NCI-H1436 (cell line): ENCODE measurements at places on chromosomes 13 and 19.

DNA sequence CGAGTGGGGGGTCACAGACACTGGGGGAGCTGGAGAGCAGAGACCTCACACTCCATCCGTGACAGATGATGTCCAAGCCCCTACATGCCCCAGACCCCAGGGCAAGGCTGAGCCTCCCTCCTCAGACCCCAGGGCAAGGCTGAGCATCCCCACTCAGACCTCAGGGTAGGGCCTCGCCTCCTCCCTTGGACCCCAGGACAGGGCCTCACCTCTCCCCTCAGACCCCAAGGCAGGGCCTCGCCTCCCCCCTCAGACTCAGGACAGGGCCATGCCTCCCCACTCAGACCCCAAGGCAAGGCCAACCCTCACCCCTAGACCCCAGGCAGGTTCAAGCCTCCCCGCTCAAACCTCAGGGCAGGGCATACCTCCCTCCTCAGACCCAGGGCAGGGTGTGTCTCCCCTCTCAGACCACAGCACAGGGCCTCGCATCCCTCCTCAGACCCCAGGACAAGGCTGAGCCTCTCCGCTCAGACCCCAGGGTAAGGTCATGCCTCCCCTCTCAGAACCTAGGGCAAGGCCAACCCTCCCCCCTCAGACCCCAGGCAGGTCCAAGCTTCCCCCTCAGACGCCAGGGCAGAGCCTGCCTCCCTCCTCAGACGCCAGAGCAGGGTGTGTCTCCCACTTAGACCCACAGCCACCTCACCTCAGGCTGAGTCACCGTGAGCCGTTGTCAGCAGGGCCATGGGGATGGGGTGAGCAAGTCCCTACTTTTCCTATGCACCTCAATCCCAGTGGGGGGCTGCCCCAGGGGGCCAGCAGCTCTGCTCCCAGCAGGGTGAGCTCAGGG is 1.7 kb upstream of the S1PR4 start:
- DNase-seq = no peak

- DNase-seq = no peak
Measured at GRCh38 chr19:10005632-10006334, 4.5 kb downstream of the COL5A3 start.

GRCh38 chr13:112984501-112984900 is 15.5 kb downstream of the MCF2L start:
- no peak for DNase-seq

DNA sequence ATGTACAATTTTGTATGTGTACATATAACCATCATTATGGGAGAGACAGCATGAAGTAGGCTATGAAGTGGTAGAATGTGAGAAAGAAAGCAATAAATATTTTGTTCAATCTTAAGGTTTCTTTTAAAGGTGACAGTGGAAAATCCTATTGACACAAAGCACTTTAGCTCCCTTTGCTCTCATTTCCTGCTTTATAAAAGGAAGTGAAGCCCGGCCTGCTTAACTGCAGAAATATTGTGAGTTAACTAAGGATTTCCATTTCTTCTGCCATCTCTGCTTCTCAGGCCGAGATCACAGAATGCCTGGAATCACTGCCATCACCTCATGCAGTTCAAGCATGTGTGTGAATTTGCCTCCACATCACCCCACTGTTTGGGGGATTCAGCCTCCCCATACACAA is 83.5 kb downstream of the FRY start:
- no peak for DNase-seq

DNA sequence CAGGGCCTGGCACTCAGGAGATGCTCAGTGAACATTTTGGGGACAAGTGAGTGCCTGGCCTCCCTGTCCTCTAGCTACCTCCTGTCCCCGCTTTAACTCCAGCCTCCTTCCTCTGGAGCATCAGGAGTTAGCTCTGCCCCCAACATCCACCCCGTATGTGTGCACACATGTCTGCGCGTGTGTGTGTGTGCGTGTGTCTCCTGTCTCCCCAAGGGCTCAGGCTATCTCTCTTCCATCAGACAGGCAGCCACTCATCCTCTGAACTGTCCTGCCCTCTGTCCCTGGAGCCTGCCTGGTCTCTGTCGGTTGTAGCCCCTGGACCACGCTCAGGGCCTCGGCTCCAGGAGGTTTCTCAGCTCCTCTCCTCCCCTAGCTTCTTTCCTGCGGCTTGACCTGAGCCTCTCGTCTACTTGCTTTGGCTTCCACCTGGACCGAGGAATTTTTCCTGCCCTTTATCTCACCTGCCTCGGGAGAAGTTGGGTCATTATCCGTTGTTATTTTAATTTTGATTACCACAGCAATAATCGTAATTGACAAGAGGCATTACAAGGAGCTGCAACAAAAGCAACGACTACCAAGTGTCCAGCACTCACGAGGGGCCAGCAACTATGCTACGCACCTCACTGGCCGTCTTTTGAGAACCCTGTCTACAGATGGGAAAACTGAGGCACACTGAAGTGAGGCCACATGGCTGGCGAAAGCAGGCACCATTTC is 32.0 kb upstream of the ASF1B start:
- DNase-seq = no peak

- no peak for DNase-seq
Measured at GRCh38 chr19:45960595-45961235, 12.9 kb downstream of the NOVA2 start.

DNA sequence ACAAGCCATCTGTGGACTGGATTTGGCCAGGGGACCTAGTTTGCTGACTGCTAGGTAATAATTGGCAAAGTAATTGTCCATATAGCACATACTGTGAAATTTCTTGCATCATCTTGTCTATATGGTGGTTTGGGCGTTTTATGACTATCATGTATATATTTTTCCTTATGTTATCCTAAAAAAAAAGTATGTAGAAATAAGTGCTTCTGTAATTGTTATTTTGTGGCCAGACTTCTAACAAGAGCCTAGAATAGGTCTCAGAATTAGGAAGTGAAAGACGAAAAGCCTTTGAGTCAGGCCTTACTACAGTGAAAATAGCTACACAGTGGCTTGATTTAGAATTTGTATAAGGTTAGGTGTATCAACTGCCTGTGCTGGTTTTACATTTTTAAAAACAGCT is 4.2 kb downstream of the FNDC3A start:
- DNase-seq = no peak

DNA sequence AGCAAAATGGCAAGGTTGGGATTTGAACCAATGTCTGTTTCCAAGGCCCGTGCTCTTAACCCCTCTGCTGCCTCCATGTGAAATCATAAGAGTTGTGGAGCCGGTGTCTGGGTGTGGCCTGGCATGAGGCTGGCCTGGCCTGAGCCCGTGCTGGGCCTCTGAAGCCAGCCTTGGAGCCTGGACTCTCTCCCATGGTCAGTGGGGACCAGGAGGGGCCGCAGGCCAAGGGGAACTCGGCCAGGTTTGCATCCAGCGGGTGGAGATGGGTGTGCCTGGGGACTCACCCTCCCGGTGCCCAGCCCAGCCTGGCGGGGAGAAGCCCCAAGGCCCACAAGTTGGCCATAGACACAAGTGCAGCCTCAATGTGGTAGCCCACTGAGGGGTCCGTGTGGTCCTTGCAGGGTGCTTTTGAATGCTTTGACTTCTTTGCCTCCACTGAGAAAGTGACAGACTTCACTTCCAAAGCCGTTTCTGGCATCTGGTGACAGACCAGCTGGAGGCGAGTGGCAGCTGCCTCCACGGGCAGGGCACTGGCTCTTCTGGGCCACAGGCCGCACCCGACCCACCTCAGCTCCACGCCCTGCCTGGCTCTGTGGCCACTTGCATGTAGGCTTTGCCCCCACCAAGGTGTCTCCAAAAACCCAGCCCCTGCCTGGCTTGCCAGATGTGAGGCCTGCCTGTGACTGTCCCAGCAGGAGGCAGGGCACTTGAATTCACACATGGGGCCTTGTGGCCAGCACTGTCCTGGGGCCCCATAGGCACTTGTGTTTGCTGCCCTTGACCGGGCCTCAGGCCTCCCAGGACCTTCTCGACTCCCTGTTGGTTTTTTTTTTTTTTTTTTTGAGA is 26.2 kb upstream of the NCCRP1 start:
- DNase-seq = no peak

DNA sequence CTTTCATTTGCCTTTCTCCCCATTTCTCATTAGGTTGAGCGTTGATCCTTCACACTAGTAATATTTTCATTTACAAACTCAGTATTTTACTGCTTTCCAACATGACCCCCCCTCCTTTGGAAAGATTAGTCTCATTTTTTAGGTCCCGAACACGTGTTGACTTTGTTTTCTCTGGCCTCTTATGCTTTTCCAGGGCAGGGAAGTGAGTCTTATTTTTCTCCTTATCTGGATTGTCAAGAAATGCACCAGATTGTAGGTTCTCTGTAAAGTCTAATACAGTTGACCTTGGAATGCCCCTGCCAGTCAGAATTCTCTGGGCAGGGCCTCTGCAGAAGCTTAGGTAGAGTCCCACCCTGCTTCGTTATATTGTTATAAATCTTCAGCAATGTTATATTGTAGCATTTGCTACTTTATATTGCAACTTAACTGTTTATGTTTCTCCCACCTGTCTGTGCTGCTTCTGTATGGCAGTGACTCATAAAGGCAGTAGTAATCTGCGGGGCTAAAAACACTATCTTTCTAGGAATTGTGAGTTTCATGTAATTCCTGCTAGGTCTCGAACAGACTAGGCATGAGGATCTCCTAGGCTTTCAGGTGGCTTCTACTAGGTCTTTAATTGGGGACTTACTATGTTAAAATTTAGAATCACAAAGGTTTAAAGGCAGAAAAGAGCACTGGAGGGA is 2.0 kb downstream of the TDRD3 start:
- no peak for DNase-seq

- peak; percentile 30 for DNase-seq
Measured at GRCh38 chr13:78401873-78402707, 201.3 kb downstream of the POU4F1 start.

DNA sequence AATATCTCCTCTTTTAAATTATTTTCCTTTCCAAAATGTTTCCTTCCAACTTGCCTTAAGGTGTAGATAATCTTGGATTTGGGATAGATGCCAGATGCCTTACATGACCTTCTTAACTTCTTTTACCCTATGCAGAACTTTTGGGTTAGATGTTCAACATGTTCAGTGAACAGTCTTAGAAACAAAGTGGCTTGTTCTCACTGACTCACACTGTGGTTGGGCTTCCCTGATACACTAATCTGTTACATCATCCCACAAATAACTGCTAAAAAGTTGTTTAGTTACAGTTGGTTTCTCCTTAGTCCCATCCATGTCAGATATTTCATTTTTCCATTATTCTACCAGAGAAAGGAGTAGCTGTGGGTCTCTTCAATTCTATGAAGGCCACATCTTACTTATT is 2638.2 kb downstream of the PCDH9 start:
- DNase-seq = no peak

DNA sequence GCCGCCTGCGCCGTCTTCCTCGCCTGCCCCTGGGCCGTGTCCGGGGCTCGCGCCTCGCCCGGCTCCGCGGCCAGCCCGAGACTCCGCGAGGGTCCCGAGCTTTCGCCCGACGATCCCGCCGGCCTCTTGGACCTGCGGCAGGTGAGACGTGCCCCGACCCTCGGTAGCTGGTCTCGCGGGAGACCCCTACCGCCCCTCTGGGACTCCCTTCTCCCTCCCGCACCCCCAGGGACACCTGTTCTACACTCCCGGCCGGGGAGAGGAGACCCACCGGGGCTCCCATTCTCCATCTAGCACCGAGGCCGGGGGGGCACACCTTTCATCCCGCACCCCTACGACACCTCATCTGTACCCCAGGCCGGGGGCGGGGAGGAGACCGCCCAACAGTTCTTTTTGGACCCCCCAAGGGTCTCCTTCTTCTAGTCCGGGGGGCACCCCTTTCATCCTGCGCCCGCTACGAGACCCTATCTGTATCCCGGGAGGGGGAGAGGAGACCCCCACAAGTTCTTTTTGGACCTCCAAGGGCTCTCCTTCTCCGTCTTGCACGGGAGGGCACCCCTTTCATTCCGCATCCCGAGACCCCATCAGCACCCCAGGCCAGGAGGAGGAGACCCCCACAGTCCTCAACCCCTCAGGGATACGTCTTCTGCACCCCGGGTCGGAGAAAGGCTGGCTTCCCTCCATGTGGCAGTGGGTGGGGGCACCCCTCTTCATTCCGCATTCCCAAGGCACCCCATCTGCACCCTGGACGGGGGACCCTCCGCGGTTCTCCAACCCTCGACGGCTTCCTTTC is 533 bp downstream of the TNFSF9 start:
- DNase-seq = no peak

GRCh38 chr19:13430790-13431582 is 75.3 kb downstream of the CACNA1A start:
- DNase-seq = peak; percentile 14

GRCh38 chr13:27790523-27790922 is 1.8 kb upstream of the GSX1 start:
- no peak for DNase-seq

DNA sequence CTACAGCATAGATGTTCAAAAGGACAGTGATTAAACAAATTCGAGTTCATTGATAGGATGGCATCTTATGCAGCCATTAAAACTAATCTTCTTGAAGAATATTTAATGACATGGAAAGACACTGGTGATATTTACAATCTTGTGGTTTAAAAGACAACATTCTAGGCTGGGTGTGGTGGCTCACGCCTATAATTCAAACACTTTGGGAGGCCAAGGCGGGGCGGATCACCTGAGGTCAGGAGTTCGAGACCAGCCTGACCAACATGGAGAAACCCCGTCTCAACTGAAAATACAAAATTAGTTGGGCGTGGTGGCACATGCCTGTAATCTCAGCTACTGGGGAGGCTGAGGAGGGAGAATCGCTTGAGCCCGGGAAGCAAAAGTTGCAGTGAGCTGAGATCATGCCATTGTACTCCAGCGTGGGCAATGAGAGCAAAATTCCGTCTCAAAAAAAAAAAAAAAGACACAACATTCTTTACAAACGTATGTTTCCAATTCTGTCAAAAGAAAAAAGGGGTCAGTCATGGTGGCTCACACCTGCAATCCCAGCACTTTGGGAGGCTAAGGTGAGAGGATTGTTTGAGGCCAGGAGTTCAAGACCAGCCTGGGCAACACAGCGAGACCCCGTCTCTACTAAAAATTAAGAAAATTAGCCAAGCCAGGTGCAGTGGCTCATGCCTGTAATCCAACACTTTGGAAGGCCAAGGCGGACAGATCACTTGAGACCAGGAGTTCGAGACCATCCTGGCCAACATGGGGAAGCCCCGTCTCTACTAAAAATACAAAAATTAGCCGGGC is 2.5 kb upstream of the PAK4 start:
- no peak for DNase-seq

DNA sequence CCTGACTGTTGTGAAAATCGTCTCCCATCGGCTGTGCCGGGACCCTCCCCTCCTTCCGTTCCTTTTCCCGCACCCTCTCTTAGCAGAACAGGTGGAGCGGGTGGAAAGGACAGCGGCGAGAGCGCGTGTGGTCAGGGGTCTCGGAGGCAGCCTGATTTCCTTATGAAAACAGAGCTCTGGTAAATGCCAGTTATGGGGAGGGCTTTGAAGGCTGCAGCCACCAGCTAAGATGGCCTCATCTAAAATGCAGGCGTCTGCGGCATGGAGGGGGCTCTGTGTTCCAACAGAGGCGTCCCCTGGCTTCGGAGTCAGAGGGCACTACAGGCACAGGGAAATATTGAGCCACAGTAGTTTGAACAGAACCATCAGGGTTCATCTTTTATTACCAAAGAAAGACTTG is 93.8 kb upstream of the SOX1 start:
- no peak for DNase-seq
